Activated naive CD4-positive, alpha-beta T cell treated with anti-CD3 and anti-CD28 coated beads, Interleukin-2, amount 10 ng/mL, durations not matched to agents 7 days and 5 days (primary cell): ENCODE measurements at places on chromosomes 2 and 18.

DNA sequence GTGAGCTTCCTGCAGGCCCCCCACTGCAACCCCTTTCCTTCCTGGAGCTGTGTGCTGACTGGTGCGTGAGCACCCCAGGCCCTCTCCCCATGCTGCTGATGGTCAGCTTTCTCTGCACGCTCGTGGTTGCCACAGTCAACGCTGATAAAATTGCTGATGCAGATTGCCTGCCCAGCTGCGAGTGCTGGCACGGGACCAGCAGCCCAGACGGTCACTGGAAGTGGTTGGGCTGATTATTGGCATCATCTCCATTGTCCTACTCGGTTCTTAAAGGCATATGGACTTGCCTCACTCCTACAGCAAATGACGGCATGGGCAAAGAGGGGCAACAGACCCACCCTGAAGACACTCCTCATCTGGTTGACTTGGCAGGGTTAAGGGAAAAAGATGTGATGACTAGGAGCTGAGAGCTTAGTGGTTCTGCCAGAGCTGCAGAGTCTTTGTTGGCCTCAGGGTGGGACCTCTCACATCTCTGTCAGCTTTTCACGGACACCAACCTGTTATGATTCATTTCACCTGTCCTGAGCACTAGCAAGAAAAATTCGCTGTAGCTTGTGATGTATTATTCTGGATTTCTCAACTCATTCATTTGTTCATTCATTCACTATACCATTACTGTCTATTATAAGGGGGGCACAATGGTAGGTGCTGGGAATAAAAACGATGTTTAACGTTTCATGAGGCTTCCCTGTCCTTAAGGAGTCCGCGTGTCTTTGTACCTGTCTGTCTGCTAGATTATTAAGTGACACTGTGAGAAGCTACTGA, 38.4 kb downstream of the PAX8 start:
- H3K4me1 ChIP-seq = peaks cover 24% of the 10 kb centered on the region
- H3K4me3 ChIP-seq = no peak overlapping the region
- peaks cover 11% of the 10 kb centered on the region for H3K27me3 ChIP-seq

DNA sequence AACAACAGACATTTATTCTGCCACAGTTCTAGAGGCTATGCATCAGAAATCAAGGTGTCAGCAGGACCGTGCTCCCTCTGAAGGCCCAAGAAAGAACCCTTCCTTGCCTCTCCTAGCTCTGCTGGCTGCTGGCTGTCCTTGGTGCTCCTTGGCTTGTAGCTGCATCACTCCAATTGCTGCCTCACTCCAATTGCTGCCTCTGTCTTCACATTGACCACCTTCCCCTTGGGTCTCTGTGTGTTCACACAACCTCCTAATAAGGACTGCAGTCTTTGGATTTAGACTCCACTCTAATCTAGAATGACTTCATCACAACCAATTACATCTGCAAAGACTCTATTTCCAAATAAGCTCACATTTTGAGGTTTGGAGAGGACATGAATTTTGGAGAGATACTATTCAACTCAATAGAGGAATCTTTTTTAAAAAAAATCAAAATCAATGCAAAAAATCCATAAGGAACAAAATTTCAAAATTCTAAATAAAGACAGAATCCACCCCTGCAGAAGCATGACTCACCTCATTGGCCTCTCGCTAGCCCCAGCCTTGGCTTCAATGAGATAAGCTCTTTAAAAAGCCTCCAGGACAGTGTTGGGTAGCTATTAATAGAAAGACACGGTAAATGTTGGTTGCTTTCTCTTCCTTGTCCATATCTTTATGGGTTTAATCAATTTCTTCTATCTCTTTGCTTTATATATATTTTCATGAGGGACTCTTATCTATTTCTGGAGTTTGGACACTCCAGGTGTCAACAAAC, 267.6 kb upstream of the MGAT5 start:
- no peaks in the 10 kb centered on the region for H3K36me3 ChIP-seq
- no peak overlapping the region for H3K27ac ChIP-seq
- no peaks in the 10 kb centered on the region for H3K4me1 ChIP-seq
- peaks cover 9% of the 10 kb centered on the region for H3K27me3 ChIP-seq
- no peak overlapping the region for H3K4me3 ChIP-seq
- no peak for DNase-seq

GRCh38 chr2:51976623-51977022, 944.7 kb upstream of the NRXN1 start:
- DNase-seq = no peak
- H3K27me3 ChIP-seq = no peaks in the 10 kb centered on the region
- no peaks in the 10 kb centered on the region for H3K4me1 ChIP-seq

DNA sequence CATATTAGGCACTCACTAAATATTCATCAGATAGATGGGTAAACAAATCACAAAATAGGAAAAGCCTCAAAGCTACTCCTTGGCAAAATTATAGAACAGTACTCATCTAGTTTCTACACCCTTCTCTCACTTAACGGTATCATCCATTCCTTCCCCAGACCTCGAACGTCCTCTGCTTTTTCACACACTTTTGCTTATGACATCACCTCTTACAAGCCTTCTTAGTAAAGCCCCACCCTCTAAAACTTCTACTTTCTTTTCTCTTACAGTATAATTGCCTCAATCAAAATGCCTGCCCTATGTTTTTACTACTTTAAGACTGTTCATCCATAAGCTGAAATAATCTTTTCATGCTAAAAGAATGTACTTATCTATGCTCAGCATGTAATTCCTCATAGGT, 8.1 kb downstream of the CHN1 start:
- no peak for DNase-seq
- no peaks in the 10 kb centered on the region for H3K4me1 ChIP-seq
- no peak overlapping the region for H3K4me3 ChIP-seq
